ENCODE measurements at places on chromosomes 2 and 18. TPM values are rescaled to one million over a fixed set of nuclear protein-coding genes. Genes with fewer than 3 reads are reported as not detected.

DNA sequence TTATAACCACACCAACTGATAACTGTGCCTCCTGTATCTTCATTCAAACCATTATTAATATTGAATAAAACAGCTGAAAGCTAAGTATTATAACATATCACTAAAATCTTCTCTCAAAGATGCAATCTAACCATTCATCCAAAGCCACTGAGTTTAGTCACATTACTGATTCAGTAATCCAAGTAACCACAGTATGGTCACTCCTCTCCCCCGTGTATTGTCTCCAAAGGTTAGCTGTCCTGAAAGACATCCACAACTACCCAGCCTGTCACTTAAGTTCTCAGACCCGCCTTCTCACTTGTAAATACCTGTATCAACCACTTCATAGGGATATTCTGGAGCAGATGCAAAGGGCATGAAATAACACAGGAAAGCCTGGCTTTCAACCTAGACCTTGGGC is 213.4 kb upstream of the BOD1L2 start:
- H3K27me3 ChIP-seq = no peaks in the 10 kb centered on the region
- no peaks in the 10 kb centered on the region for H3K4me1 ChIP-seq
- DNase-seq = no peak
- H3K36me3 ChIP-seq = peaks cover 30% of the 10 kb centered on the region
- H3K27ac ChIP-seq = no peak overlapping the region
- H3K4me3 ChIP-seq = no peak overlapping the region

DNA sequence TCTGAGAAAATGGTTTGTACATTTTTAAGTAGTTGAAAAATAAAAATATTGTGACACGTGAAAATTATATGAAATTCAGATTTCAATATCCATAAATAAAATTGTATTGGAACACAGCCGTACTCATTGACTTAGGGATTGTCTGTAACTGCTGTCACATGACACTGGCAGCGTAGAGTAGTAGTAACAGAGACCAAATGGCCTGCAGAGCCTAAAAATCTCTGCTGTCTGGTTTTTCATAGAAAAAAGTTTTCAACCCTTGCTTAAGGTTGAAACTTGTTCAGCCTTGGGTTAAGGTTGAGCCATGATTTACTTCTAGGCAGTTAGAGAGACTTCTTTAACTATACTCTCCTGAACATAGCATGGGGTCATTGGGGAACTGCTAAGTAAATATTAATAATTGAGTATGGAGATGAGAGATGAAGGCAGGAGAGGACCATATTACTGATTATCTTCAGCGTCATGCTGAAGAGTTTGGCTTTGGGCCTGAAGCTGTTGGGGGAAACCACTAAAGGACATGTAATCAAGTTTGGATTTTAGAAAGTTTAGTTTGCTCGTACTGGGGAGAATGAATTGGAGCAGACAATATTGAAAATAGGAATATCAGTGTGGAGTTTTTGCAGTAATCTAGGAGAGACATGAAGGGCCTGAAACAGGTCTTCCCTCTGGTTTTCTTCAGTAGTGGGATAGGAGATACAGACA is 16.2 kb downstream of the EML4 start:
- H3K4me1 ChIP-seq = peaks cover 25% of the 10 kb centered on the region
- no peak for DNase-seq
- H3K27me3 ChIP-seq = no peaks in the 10 kb centered on the region

DNA sequence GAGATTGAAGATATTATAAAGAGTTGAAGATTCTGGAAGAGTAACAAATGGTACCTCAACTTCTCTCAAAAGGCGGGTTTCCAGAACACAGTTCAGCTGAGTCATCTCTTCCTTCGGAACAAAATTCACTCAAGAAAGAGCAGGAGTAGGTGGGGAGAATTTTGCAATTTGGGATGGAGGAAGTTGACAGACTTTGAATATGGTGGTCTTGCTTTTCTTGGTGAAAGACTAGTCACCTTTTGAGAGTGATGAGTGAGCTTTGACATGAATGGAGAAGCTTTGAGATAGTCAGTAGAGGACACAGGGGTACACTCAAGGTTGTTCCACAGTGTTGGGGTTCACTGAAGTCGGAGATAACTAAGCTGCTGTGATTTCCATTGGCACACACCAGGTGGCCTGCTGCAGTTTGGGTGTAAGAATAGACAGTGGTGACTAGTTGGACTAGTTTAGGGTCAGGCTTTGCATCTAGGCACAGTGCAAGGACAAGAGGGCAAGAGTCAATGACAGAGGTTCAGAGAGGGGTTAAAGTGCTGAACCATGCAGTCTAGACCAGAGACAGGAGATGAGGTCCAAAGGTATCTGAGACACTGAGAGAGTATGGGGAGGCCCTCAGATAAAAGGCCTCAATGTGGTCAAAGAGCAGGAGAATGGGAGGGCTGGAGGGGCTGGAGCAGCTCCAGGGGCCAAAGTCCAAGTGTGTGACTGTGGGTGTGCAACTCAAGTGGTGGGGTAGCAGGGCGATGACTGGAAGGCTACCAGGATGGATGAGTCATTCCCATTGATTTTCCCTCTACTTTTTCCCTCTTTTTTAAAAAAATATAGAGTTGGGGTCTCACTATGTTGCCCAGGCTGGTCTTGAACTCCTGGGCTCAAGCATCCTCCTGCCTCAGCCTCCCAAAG is 7.7 kb downstream of the CCL20 start:
- H3K27ac ChIP-seq = no peak overlapping the region
- peaks cover 12% of the 10 kb centered on the region for H3K27me3 ChIP-seq
- no peak overlapping the region for H3K4me3 ChIP-seq
- DNase-seq = no peak
- no peaks in the 10 kb centered on the region for H3K36me3 ChIP-seq
- H3K4me1 ChIP-seq = no peaks in the 10 kb centered on the region

- H3K4me1 ChIP-seq = peaks cover 8% of the 10 kb centered on the region
- H3K36me3 ChIP-seq = no peaks in the 10 kb centered on the region
- H3K27me3 ChIP-seq = no peaks in the 10 kb centered on the region
- H3K4me3 ChIP-seq = no peak overlapping the region
- no peak for DNase-seq
Measured at GRCh38 chr18:59665057-59666006, 31.9 kb downstream of the CCBE1 start.

DNA sequence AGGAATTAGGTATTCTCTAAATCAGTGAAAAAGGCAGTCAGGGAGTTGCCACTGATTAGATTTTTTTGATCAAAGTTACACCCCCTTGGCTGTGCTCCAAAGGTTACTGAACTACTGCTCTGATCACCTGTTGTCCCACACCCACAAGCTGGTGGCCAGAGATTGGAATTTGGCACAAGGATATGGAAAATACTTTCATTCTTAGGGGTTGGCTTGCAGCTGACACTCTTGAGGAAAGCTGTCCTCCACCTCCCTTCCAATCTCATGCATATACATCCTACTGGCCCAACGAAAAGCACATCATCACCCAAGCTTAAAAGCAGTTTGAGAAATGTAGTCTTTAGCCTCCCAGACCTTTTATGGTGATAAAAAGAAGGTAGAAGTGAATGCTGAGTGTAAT is 329.5 kb upstream of the CHAC2 start:
- H3K27me3 ChIP-seq = no peaks in the 10 kb centered on the region
- DNase-seq = no peak
- no peak overlapping the region for H3K27ac ChIP-seq
- no peak overlapping the region for H3K4me3 ChIP-seq

DNA sequence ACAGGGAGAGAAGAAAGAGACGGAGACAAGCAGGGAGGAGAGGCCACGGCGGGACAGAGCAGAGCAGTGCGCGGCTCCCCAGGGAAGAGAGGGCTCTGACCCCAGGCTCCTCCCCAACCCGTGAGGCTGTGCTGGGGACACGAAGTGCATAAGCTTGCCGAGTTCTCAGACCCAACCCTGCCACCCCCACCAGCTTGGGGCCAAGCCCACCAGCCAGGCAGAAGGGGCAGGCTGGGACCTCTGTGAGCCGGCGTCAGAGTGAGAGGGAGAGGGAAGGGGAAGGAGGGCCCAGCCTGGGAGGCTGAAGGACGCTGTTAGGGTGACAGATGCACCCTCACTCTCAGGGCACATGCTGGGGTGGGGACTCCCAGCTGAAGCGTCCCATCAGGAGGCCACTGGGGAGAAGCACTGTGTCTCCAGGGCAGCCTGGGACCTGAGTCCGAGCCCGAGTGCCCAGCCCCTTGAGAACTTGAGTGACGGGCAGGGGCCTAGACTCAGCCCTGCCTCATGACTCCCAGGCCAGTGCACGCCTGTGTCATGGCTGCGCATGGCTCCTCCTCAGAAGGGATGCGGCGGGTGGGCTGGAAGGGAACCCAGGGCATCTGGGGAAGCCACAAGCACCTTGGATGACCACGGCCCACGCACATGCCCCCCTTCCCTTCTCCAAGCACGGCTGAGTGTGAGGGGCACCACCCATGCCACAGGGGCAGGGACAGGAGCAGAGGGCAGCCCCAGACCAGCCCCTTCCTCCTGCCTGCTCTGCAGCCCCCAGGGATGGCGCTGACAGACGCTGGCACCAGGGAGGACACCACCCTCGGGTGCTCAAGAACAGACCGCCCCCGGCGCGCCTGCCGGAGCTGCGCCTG is 31.0 kb downstream of the MTERF4 start:
- no peak overlapping the region for H3K27ac ChIP-seq
- peaks cover 92% of the 10 kb centered on the region for H3K36me3 ChIP-seq
- H3K4me3 ChIP-seq = no peak overlapping the region
- DNase-seq = no peak

- no peak overlapping the region for H3K4me3 ChIP-seq
- no peak overlapping the region for H3K27ac ChIP-seq
- H3K4me1 ChIP-seq = no peaks in the 10 kb centered on the region
- no peaks in the 10 kb centered on the region for H3K36me3 ChIP-seq
- H3K27me3 ChIP-seq = no peaks in the 10 kb centered on the region
Measured at GRCh38 chr18:28045176-28045810, 131.6 kb downstream of the CDH2 start.

- peaks cover 10% of the 10 kb centered on the region for H3K4me1 ChIP-seq
- H3K4me3 ChIP-seq = no peak overlapping the region
- H3K27ac ChIP-seq = no peak overlapping the region
Measured at GRCh38 chr2:3864943-3865865, 161.8 kb downstream of the DCDC2C start.

Gene MGAT4A
- total RNA-seq = 18.2 TPM

DNA sequence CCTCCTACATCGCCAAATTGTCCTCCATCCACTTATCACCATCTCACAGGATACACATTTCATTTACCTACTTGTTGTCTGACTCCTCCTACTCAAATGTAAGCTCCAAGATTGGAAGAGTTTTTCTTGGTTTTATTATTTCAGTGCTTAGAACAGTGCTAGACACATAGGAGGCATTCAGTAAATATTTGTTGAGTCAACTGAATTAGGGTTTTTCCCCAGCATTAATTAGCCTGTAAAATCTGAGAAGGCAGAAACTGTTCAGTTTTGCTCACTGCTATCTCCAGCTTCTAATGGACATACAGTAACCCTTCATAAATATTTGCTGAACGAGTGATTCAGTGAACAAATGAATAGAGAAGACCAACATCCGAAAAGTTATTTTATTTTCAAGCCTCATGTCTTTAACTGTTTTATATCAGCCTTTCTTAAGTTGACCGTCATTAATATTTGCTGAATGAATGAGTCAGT is 800 bp downstream of the TTC21B start:
- peak overlapping the region; percentile 86 for H3K27ac ChIP-seq
- no peak for DNase-seq
- no peaks in the 10 kb centered on the region for H3K36me3 ChIP-seq
- peak overlapping the region; percentile 80 for H3K4me3 ChIP-seq
- H3K27me3 ChIP-seq = no peaks in the 10 kb centered on the region
- H3K4me1 ChIP-seq = peaks cover 14% of the 10 kb centered on the region

- no peak for DNase-seq
- no peaks in the 10 kb centered on the region for H3K36me3 ChIP-seq
- no peak overlapping the region for H3K27ac ChIP-seq
- H3K4me3 ChIP-seq = no peak overlapping the region
- no peaks in the 10 kb centered on the region for H3K27me3 ChIP-seq
- H3K4me1 ChIP-seq = peaks cover 25% of the 10 kb centered on the region
Measured at GRCh38 chr2:96091711-96092572, 24.4 kb downstream of the ADRA2B start.

Gene NGEF
- 0.72 TPM for total RNA-seq

DNA sequence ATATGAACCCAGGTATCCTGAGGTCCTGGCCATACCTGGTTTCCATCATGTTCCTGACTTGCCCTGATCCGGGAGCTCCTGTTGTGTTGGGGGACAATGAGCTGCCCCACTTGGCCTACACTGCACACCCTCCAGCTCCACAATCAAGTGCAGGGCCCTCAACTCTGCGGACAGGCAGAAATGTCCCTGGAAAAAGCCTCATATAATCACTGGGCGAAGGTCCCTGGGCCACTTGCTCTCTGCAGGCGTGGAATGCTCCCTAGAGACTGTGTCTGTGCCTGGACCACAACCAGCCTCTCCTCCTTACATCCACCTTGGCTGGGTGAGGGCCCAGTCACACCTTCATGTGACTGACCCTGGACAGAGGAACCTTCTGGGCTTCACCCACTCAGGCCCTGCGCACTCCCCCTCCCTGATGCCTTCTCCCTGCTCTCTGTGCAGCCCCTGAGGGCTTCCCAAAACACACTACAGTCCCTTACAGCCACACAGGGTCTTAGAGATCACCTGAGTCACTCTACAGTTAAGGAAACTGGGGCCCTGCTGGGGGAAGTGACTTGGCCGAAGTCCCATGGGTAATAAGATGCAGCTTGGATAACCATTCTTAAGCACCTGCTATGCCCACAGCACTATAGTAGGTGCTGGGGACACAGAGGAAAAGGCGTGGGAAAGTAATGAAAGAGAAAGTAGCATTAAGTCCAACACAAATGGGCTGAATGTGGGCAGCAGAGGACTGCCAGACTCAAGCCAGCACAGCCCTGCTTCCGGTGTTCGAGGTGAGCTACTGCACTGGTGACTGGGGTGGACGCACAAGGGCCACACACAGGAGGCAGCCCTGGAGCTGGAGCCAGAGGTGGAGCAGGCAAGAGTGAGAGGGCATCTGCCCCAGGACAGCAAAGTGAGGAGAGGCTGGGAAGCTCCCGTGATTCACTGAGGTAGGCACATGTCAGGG is 9.8 kb downstream of the BOLA3 start:
- no peak overlapping the region for H3K27ac ChIP-seq
- no peak overlapping the region for H3K4me3 ChIP-seq
- no peak for DNase-seq
- no peaks in the 10 kb centered on the region for H3K36me3 ChIP-seq
- no peaks in the 10 kb centered on the region for H3K4me1 ChIP-seq
- H3K27me3 ChIP-seq = no peaks in the 10 kb centered on the region

DNA sequence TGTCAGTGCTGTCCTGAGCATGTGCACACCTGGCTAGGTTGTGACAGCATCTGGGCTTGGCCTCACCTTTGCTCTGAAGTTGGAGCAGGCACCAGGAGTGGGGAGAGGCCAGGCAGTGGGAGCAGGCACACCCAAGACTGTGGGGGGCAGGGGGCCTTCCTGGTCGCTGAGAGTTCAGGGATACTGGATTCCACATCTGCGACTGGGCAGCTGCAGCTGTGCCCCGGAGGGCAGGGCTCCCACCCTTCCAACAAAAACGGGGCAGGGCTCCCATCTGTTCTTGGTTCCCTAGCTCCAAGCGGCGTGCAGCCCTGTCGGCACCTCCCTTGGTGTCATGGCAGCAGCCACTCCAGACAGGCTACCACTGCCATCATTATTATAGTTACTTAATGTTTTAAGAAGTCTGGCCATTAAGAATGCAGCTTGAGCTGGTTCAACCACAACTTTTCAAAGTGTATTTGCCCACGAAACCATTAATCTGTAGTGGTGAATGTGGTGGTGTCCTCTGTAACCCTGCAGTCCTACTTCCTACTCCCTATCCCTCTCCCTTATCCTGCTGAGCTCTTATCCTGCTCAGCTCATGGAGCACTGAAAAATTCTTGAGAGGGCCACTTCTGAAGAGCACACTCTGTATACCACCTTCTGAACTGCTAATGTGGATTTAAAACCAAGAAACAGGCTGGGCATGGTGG is 48.0 kb upstream of the RAB1A start:
- no peak for DNase-seq
- H3K4me3 ChIP-seq = no peak overlapping the region
- H3K27ac ChIP-seq = no peak overlapping the region
- no peaks in the 10 kb centered on the region for H3K27me3 ChIP-seq

Data from heart right ventricle (tissue), 16 donors.